ENCODE measurements at places on chromosomes 2 and 18.

GRCh38 chr2:204533629-204534370 lies 11.5 kb upstream of the PARD3B start:
- no peak for DNase-seq

DNA sequence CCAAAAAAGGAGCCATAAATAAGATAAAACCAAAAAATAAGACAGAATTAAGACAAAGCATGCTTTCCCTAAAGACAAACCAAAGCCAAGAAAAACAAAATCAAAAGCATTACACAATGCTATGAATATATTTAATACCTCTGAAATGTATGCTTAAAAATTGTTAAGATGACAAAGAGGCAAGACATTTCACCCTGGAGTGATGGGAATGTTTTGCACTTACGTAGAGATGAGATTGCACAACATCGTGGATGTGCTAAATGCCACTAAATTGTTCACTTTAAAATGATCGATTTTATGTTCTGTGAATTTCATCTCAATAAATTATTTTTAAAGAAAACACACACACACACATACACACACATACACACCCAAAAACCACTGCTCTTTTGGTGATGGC lies 386.6 kb upstream of the KLHL29 start:
- no peak for DNase-seq

GRCh38 chr2:85771486-85771885 lies 17.7 kb downstream of the ATOH8 start:
- no peak for DNase-seq

GRCh38 chr2:32775954-32776353 lies 148.1 kb downstream of the TTC27 start:
- DNase-seq = no peak
